GM12891 (cell line): ENCODE measurements at places on chromosomes 6 and 20.

- no peak for DNase-seq
These were observed 125.7 kb upstream of the SSTR4 start for GRCh38 chr20:22909436-22909835.

DNA sequence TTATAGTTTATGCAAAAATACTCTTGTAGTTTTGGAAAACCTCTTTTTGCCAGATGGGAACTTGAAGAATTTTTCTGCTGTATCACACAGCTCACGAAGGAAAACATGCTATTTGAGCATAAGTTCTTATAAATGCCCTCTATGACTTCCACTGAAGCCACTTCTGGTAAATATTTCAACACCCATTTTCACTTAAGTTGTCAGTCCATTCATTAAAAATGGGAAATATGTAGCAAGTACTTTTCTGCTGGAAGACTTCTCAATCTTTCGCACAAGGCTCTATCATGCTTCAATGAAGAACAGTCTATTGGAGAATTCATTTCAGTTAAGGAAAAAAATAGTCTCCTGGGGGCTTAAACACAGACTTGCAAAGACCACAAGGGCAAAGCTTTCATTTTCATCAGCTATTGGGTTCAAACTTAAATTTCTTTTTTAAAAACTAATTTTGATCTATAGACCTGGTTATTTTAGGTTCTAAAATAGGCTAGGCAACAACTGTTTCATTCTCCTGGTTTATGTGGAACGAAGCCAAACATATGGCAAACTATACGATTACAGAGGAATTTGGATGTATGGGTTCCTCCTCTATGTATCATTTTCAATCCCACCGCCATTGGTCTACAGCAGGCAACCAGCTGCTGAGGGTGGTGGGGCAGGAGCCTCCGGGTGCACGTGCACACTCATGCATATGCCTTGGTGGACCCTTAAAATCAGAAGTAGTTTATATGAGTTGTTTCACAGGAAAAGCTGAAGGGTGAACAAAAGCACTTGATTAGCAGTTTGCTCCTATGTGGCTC is 38.7 kb downstream of the LAMA4 start:
- DNase-seq, result no peak

GRCh38 chr6:149933461-149933860 is 8.4 kb upstream of the ULBP2 start:
- no peak for DNase-seq

- DNase-seq, result no peak
These were observed 114.8 kb downstream of the MOXD1 start for GRCh38 chr6:132286298-132287019.

GRCh38 chr6:6724539-6725467 is 136.3 kb downstream of the LY86 start:
- DNase-seq, result peak; percentile 62

- DNase-seq, result no peak
These were observed 64.1 kb upstream of the RPS6KA2 start for GRCh38 chr6:166691199-166691598.

GRCh38 chr20:31822421-31823330 is 3.5 kb downstream of the MYLK2 start:
- peak; percentile 93 for DNase-seq

DNA sequence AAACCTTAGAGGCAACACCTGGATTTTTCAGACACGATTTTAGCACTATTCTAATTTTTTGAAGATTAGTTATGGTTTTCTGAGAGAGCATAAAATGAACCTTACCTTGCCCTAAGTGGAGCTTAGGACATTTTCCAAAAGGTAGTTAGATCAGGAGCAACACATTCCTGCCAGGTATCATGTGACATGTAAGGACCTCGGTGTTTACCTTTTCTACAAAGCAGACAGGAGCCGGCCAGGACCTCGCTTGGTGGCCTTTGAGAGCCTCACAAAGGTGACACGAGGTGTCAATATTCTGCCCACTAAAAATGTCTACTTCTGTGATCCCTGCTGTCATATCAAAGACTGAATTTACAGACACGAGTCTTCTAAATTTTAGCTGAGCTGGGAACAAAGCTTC is 174.9 kb downstream of the SMOC2 start:
- DNase-seq, result no peak

- DNase-seq, result no peak
These were observed 47.4 kb upstream of the SYNCRIP start for GRCh38 chr6:85690071-85690470.

DNA sequence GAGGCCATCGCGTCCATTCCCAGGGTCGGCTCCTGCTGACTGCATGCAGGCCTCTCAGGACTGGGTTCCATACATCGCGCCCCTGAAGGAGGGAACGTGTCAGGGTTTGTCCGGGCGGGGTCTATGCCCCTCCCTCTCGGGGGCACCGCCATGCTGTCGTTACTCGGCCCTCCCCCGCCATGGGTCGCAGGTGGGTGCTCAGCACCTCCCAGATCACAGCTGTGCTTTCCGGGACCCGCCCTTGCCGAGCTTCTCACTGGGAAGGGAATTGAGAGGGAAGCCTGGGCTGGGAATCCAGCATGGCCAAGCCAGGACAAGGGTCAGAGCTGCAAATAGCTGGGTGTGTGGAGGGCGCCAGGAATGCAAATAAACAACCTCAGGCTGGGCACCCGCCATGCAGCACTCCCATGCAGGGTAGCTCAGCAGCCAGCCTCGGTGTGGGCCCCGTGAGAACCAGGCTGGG is at the start of gene FRMD1:
TSS of gene FRMD1 (minus strand) at position 270 of the 463 bp plus-strand sequence. CDS start at position 152, 118 bp downstream.
- no peak for DNase-seq

DNA sequence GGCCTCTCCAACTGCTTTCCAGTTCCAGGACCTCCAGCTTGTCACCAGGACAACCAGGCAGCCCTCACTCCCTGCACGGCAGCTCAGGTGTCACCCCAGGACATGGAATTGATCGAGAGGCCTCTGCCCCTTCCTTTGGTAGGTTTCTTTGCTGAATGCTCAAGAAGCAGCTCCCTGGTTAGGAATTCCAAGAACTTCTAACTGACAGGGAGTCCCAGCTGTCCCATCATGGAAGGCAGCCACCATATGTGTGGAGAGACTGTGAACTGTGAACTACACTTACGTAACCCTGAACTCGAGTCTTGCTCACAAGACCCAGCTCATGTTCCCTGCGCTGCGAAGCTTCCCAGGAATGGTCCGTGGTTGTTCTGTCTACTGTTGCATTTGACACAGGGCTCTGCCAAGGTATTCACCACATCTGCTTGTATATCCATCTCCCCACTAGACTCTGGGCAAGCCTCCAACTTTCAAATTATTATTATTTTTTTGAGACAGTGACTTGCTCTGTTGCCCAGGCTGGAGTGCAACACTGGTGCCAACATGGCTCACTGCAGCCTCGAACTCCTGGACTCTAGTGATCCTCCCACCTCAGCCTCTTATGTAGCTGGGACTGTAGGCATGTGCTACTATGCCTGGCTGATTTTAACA is 35.7 kb downstream of the MGME1 start:
- no peak for DNase-seq

GRCh38 chr6:16543521-16543920 is 217.7 kb downstream of the ATXN1 start:
- no peak for DNase-seq

DNA sequence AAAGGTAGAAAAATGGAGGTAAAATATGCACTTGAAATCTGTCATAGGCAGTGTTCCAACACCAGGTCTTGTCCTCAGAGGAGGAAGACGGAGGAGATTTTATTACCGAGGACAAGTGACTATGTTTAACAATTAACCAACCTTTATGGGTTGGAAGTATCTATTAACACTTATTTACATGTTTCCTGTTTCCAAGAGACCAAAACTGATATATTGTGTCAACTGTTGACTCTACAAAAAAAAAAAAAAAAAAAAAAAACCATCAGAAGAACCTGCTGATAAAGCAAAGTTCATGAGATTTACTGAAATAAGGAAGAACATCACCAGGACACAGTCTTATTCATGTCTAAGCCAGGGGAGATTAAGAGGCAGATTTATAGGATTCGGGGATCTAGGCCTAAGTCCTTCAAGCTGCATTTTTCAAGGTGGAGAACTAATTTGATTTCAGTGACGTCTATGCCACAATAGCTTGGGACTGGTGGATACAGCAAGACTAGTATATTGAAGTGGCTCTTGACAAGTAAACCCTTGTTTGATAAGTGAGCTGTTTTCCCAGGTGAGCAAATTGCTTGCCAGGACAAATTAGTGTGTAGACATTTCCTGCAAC is 126.6 kb upstream of the NAA20 start:
- no peak for DNase-seq

DNA sequence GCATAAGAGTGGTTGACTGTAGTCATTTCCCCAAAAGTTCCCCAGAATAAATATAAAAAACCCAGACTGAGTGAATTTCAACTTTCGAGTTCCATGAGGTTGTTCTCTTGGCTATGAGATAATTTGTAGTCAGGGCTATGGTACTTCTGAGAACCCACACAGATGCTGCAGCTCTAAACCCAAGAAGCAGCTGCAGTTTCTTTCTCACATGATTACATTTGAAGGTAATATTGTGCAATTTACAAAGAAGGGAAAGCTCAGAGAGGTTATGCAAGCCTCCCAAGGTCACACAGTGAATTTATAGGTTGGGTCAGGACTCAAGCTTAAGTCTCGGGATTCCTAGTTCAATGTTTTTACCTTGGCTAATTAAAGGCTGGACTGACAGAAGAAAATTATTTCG is 29.7 kb upstream of the CD93 start:
- DNase-seq, result no peak

GRCh38 chr6:132893772-132894490 is 79.6 kb downstream of the RPS12 start:
- no peak for DNase-seq

GRCh38 chr6:137775227-137775626 is 91.8 kb upstream of the TNFAIP3 start:
- no peak for DNase-seq

DNA sequence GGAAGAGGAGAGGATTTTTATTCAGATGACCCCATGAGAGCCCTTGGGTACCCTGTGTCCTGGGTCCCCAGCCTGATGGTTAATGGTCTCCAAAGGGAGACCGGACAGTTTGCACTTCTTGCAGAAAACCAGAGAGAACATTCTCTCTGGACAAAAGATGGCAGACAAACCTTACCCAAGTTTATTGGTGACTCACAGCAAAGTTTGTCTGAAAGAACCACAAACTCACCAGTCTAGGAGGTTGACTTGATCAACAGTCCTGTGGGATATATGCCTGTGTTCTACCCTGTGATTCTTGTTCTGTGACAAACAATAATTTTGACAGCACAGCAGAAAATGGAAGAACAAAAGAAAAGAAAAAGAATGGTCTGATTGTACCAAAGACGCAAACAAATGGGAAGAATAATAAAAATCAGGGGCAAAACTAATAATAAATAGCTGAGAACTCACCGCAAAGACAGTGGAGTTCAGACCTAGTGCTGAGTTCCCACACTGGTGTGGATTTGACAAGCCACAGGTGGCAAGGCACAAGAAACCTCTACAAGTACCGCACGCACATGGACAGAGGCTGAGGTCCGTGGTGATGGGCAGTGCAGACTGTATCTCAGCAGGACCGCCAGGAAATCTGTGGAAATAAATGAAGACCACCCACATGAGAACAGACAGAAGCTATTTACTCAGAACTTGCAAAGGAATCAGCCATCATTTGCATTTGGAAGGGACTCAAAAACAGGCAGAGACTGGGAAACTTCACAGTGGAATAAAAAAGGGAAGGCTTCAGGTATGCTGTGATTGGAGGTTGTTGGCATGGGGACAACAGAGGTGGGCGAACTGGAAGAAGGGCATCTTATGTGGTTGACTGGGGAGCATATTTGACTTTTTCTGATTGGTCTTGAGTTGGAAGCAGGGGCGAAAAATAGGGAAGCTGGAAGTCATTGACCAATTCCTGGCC is 246.3 kb upstream of the RNF24 start:
- no peak for DNase-seq

DNA sequence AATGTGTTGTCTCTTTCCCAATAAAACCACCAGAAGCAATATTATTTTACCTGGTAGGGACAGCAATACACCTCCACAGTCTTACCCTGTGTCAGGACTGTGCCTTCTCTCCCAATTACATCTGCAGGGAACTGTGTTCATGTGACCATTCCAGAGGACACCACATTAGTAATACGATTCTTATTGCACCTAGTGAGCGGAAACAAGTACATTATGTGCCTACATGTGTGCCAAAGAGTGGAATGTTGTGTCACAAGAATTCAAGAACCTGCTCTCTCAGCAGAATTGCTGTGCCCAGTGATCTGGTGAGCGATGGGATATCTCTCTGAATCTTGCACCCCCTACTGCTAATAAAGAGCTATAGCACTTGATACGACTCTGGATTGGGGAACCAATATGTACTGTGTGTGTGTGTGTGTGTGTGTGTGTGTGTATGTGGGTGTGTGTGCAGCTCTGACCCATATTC is 57.4 kb upstream of the FOXC1 start:
- DNase-seq, result no peak
